ENCODE measurements at places on chromosomes 6 and 20. TPM values are rescaled to one million over a fixed set of nuclear protein-coding genes. Genes with fewer than 3 reads are reported as not detected.

DNA sequence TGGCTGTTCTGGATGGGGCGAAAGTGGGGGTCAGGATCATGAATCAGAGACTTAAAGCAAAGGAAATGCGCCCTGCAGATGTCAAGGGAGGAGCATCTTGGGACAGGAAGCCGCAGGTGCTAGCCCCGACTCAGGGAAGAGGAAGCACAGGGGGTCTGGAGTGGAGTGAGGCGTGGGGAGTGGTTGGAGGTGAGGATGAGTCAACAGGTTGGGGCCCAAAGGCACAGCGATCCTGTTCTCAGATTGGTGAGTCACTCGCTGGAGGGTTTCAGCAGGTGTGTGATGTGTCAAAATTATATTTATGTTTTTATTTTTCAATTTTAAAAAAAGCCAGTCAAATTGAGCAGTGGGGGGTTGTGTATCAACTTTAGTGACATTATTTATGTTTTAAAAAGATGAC, 19.0 kb downstream of the PACSIN1 start:
- DNase-seq = no peak

- DNase-seq = no peak
These were observed 22.6 kb upstream of the ELOVL2 start for GRCh38 chr6:11066505-11067347.

DNA sequence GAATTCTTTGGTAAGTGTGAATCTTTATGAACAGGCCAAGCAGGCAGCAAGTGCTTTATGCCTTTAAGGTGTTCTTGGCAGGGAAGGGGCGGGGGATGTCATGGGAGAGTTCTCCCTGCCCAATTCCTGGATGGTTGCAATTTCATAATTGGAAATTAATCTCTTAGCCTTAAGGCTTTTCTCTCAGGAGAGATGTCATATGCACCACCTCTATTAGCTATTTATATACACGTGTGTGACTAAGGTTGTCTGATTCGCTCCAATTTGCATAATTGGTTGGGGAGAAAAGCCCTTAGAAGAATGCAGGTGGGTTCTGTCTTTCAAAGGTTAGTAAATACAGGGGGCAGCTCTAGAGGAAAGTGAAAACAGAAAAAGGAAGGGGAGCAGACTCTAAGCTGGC, 5.2 kb upstream of the ENPP5 start:
- DNase-seq = no peak

GRCh38 chr6:106964954-106965353, 9.6 kb downstream of the CD24 start:
- DNase-seq = no peak

- DNase-seq = no peak
These were observed 93.7 kb downstream of the MAP3K4 start for GRCh38 chr6:161085246-161085645.

- no peak for DNase-seq
These were observed 5.5 kb upstream of the CTCFL start for GRCh38 chr20:57530327-57530981.

WDR46 gene
- polyA plus RNA-seq = 72.6 TPM

POM121L2 gene
- polyA plus RNA-seq = not detected

All from right renal pelvis (tissue), 4 donors.